GM10248 (cell line): ENCODE measurements at places on chromosomes 6 and 20.

GRCh38 chr20:44765701-44766347, 20.2 kb downstream of the KCNK15 start:
- no peak for DNase-seq

GRCh38 chr6:167572841-167573271, 248.0 kb downstream of the TTLL2 start:
- DNase-seq, result no peak

DNA sequence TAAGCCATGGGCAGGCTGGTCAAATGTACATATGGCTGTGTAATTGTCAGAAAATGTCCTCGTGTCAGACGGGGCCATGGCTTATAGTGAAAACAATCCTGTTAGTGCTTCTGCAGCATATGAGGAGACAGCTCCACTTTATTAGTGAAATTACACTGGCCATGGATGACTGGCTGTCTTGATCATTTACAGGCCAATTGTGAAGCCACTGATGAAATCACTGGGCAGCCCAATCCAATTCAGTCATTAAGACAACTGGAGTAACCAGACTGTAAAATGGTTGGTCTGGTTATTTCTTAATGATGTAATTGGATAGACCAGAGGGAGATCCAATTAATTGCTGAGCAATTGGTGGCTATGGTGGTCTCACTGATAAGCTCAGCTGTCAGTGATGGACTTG, 749.5 kb downstream of the KIF16B start:
- no peak for DNase-seq

- DNase-seq, result peak; percentile 86
Observed at GRCh38 chr6:113854531-113855499, 2.3 kb upstream of the MARCKS start.

- DNase-seq, result no peak
Observed at GRCh38 chr6:96995903-96996302, 71.4 kb downstream of the KLHL32 start.

DNA sequence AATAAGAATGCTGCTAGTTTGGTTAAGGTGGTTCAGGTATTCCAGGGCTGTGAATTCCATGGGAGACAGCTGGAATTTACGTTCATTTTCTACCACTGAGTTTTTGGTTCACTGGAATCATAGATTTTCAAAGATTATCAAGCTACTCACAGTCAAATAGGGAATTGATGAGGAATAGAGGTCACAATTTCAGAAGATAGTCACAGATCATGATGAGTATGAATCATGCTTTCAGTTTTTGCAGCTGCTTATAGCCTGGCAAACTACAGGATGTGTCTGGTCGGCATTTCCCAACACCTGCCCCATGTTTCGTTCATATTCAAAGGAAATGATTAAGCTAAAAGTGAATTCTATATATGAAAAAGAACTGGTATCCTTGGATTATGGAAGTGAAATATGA, 58.7 kb downstream of the BCKDHB start:
- DNase-seq, result peak; percentile 31

DNA sequence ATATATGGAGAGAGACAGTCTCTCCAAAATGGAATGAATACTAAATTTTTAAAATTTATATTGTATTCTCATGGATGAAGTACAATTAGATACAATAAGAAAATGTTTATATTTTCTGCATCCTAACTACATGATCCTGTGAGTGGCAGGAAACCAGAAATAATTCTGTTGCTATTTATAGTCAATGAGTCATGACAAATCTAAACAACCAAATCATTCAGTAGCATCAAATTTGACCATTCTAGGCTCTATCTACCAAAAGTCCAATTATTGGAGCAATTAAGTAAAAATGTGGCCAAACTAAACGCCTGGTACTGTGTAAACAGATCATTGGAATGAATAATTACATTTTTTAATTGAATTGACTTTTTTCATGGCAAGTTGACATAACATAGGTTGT, 959.8 kb downstream of the EPHA7 start:
- no peak for DNase-seq

GRCh38 chr6:21596145-21596948, 2.8 kb downstream of the SOX4 start:
- peak; percentile 39 for DNase-seq
